ENCODE measurements at places on chromosomes 1 and 21. TPM values are rescaled to one million over a fixed set of nuclear protein-coding genes. Genes with fewer than 3 reads are reported as not detected.
A peak's percentile ranks its signal among the peaks of the same experiment; 100 is the strongest.

GRCh38 chr21:45015469-45015860 lies 58.9 kb upstream of the ADARB1 start:
- H3K27ac ChIP-seq = no peak overlapping the region
- peaks cover 29% of the 10 kb centered on the region for H3K27me3 ChIP-seq
- H3K4me1 ChIP-seq = peaks cover 6% of the 10 kb centered on the region
- H3K4me3 ChIP-seq = no peak overlapping the region

DNA sequence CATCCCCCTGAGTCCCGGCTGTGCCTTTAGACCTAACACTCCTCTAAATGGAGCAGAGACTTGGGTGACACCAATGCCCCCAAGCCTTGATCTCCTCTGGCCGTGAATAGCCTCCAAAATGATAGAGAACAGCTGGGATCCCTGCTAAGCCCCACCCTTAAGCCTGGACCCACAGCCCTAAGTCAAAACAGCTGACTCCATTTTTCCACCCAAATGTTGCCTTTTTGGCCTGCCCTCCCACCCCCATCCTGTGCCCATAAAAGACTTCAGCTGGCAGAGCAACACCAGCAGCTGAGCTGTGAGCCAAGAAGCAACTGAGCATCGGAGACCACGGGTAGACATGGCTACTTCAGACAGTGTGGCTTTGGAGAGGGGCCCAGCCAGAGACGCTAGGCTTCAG lies 420.8 kb downstream of the NPHP4 start:
- no peaks in the 10 kb centered on the region for H3K36me3 ChIP-seq
- peaks cover 5% of the 10 kb centered on the region for H3K27me3 ChIP-seq
- no peak overlapping the region for H3K4me3 ChIP-seq
- no peaks in the 10 kb centered on the region for H3K4me1 ChIP-seq

- peaks cover 42% of the 10 kb centered on the region for H3K27me3 ChIP-seq
- no peak overlapping the region for H3K27ac ChIP-seq
- H3K4me3 ChIP-seq = no peak overlapping the region
- no peak for DNase-seq
- peaks cover 8% of the 10 kb centered on the region for H3K4me1 ChIP-seq
These were observed 1.4 kb upstream of the TLCD4 start for GRCh38 chr1:95115708-95116137.

GRCh38 chr1:112251766-112252506 lies 144.1 kb upstream of the CTTNBP2NL start:
- peaks cover 8% of the 10 kb centered on the region for H3K27me3 ChIP-seq
- H3K4me3 ChIP-seq = no peak overlapping the region
- H3K27ac ChIP-seq = no peak overlapping the region
- no peaks in the 10 kb centered on the region for H3K4me1 ChIP-seq
- H3K36me3 ChIP-seq = no peaks in the 10 kb centered on the region
- no peak for DNase-seq

- no peaks in the 10 kb centered on the region for H3K4me1 ChIP-seq
- H3K36me3 ChIP-seq = no peaks in the 10 kb centered on the region
- no peak overlapping the region for H3K27ac ChIP-seq
- DNase-seq = no peak
- H3K4me3 ChIP-seq = no peak overlapping the region
These were observed 169.3 kb upstream of the KCTD3 start for GRCh38 chr1:215397843-215398242.

DNA sequence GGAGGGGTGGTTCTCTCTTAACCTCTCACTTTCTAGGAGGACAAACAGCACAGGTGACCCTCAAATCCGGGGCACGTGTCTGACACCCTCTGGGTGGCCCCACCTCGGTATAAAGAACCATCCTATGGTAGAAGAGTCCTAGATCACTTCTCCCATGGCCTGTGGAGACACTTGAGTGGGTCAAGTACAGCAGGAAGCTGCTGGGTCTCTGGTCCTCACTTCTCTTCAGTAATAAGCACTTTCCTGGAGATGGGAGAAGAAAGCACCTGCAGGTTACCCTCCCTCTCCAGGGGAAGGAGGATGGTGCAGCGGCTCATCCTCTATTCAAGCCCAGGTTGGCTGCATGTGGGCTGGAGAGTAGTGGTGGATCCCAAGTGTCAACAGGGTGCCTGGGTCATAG lies 17.0 kb downstream of the S100A7 start:
- peaks cover 20% of the 10 kb centered on the region for H3K27me3 ChIP-seq
- no peak overlapping the region for H3K4me3 ChIP-seq
- no peaks in the 10 kb centered on the region for H3K36me3 ChIP-seq
- DNase-seq = no peak
- no peaks in the 10 kb centered on the region for H3K4me1 ChIP-seq

- DNase-seq = no peak
- no peaks in the 10 kb centered on the region for H3K4me1 ChIP-seq
- H3K4me3 ChIP-seq = no peak overlapping the region
- H3K27me3 ChIP-seq = no peaks in the 10 kb centered on the region
These were observed 83.4 kb upstream of the ACTL8 start for GRCh38 chr1:17671741-17672140.

- H3K27ac ChIP-seq = peak overlapping the region; percentile 84
- H3K4me1 ChIP-seq = peaks cover 46% of the 10 kb centered on the region
These were observed 5.5 kb upstream of the GBP6 start for GRCh38 chr1:89358287-89358893.

DNA sequence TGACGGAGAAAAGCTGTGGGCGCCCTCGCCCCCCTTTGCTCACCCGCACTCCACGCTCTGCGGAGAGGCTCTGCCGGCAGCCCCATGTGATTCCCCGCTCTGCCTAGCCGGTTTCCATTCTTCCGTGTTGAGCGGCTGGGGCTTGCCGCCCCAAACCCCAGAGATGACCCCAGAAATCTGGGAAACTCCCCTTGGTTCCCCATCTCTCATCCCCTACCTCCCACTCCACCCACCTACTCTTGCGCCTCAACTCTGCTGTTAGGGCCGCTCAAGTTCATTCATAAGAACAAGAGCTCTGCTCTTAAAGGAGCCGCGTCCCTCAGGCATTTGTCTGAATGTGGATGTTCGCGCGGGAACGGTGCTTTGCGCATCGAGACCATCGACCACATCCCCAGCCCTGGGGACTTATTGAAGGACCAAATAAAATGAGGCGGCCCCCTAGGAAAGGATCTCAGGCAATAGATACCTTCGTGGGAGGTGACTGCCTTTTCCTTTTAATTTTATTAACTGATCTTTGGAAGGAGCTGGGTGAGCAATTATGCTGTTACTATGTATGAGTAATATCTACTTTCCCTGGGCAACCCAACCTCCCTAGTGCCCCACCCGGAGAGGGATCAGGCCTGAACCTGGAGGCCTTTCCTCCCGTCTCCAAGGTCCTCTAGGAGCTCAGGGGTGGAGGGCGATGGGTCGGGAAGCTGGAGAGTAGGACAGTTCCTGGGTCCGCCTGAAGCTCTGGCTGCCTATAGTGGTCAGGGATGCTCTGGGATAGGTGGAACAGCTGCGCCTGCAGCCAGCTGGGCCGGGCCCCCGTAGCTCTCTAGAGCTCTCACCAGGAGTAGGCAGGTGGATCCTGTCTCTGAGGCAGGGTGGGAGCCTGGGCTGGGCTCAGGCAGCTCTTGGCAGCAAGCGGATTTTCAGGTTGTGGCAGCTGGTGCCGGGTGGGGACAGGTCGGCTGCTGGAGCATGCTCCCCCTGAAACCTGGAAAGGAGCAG lies 898 bp downstream of the MFSD2A start:
- H3K4me3 ChIP-seq = peak overlapping the region; percentile 88
- peak overlapping the region; percentile 76 for H3K27ac ChIP-seq
- no peaks in the 10 kb centered on the region for H3K27me3 ChIP-seq
- H3K4me1 ChIP-seq = peaks cover 41% of the 10 kb centered on the region

DNA sequence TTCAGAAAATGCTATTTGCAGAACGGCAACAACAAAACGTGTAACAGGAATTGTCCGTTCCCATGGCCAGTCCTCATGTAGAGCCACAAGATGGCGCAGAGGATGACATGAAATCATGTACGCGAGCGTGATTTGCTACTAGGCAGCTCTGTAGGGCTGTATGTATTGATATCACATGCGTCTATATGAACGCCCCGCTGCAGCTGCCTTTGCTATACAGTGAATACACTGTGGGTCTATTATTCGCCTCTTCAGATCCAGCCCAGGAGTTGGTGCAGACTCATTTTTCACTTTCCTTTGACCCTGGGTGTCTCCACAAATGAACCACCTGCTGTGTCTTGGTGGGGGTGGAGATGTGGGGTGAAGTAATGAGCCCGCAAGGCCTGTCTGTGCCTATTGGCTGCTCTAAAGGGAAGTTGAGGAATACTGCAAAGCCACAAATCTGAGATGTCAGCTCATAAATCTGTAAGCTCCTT lies 361.5 kb downstream of the KIF26B start:
- no peaks in the 10 kb centered on the region for H3K36me3 ChIP-seq
- H3K4me3 ChIP-seq = no peak overlapping the region
- DNase-seq = no peak
- peaks cover 5% of the 10 kb centered on the region for H3K27me3 ChIP-seq
- H3K4me1 ChIP-seq = no peaks in the 10 kb centered on the region

DNA sequence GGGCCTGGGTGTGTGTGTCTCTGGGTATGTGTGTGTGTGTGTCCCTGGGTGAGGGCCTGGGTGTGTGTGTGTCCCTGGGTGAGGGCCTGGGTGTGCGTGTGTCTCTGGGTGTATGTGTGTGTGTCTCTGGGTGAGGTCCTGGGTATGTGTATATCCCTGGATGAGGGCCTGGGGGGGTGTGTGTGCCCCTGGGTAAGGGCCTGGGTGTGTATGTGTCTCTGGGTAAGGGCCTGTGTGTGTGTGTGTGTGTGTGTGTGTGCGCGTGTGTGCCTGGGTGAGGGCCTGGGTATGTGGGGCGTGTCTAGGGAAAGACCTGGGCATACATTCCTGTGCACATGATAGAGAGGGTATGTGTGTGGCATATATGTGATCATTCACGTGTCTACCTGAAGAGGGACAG lies 155.1 kb upstream of the ZC3H12A start:
- no peak overlapping the region for H3K27ac ChIP-seq
- no peak overlapping the region for H3K4me3 ChIP-seq
- H3K27me3 ChIP-seq = peaks cover 51% of the 10 kb centered on the region
- H3K4me1 ChIP-seq = no peaks in the 10 kb centered on the region
- DNase-seq = no peak

DNA sequence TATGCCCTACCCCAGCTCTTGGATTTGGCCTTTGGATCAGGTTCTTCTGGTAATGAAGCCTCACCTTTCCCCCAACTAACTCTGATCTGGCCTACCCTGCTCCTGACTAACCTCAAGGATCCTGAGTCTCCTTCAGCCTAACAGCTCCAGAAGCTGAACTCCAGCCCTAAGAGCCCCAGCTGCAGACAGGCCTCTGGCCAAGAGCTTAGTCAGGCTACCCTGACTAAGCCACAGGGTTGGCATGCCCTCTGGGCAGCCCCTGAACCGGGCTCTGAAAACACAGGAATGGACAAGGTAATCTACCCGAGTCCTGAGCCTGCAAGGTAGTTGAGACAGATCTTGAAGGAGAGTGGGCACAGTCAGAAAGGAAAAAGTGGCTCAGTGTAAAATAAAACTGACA lies 29.4 kb downstream of the COA7 start:
- H3K4me3 ChIP-seq = no peak overlapping the region
- no peak overlapping the region for H3K27ac ChIP-seq
- H3K36me3 ChIP-seq = peaks cover 2% of the 10 kb centered on the region
- no peaks in the 10 kb centered on the region for H3K27me3 ChIP-seq

Gene KRTAP13-2
- total RNA-seq = not detected

- peak; percentile 14 for DNase-seq
- peaks cover 6% of the 10 kb centered on the region for H3K27me3 ChIP-seq
- no peak overlapping the region for H3K27ac ChIP-seq
- no peak overlapping the region for H3K4me3 ChIP-seq
These were observed 52.1 kb upstream of the ERRFI1 start for GRCh38 chr1:8078176-8078671.

Gene OR2L3
- total RNA-seq = not detected

Gene FNBP1L
- total RNA-seq = 1.2 TPM

Gene USH2A
- total RNA-seq = not detected

GRCh38 chr1:72283022-72283306 lies 625 bp upstream of the NEGR1 start:
- DNase-seq = no peak
- H3K36me3 ChIP-seq = no peaks in the 10 kb centered on the region
- H3K4me1 ChIP-seq = peaks cover 16% of the 10 kb centered on the region
- peaks cover 24% of the 10 kb centered on the region for H3K27me3 ChIP-seq

Gene URB1
- 24.6 TPM for total RNA-seq

DNA sequence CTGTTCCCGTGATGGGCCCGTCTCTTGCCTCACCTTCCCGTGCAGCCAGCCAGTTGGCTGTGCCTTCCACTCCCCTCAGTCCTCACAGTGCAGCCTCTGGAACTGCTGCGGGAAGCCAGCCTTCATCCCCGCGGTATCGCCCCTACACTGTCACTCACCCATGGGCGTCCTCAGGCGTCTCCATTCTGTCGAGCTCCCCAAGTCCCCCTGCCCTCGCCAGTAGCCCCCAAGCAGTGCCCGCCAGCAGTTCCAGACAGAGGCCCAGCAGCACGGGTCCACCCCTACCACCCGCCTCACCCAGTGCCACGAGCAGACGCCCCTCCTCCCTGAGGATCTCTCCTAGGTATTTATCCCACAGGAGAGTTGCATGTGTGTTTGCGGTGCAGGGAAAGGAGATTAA lies 73.5 kb downstream of the UBE4B start:
- H3K36me3 ChIP-seq = peaks cover 29% of the 10 kb centered on the region
- H3K4me3 ChIP-seq = no peak overlapping the region
- no peak overlapping the region for H3K27ac ChIP-seq
- no peaks in the 10 kb centered on the region for H3K4me1 ChIP-seq

All from activated CD4-positive, alpha-beta T cell treated with anti-CD3 and anti-CD28 coated beads for 36 hours (primary cell).